ENCODE measurements at places on chromosomes 16 and 17.
A peak's percentile ranks its signal among the peaks of the same experiment; 100 is the strongest.

- no peak for DNase-seq
These were observed 9.5 kb downstream of the RNF213 start for GRCh38 chr17:80270104-80270503.

DNA sequence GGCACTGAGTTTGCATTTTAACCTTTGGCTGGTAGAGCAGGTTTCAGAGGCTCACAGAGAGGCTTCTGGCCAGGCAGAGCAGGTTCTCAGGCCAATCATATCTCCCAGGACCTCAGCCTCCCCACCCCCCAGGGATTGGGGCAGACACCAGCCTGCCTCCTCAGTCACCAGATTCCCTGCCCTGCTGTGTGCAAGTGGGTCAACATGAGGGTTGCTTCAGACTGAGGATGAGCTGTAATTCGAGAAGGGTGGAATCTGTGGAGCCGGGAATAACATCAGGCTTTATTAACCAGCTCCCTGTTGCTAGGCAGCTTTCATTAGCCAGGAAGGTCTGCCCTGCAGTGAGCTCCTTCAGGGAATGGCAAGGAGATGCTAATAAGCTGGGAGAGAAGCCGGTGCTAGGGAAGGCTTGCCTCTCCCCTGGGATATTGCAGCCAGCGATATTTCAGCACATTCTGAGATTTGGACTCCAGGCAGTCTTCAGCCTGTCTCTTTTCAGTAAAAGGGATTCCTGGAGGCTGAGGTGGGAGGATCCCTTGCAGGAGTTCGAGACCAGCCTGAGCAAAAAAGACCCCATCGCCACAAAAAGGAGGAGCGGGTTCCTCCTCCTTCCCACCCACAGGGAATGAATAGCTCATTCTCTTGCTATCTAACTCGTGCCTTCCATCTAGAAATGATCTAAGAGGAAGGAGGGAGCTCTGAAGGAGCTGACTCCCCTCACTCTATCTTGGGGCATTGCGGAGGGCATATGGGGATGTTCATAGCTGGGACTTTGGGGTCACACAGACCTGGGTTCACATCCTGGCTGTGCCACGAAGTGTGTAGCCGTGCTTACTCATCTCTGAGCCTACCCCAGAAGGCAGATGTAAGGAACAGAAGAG is 10.7 kb downstream of the SGSM2 start:
- DNase-seq, result peak; percentile 42

GRCh38 chr17:75869282-75870141 is 8.9 kb downstream of the TRIM47 start:
- peak; percentile 82 for DNase-seq

- DNase-seq, result no peak
These were observed 46.4 kb downstream of the SLC47A1 start for GRCh38 chr17:19579867-19580565.

GRCh38 chr16:76346210-76346609 is 69.0 kb downstream of the CNTNAP4 start:
- DNase-seq, result no peak

GRCh38 chr17:53950858-53951250 is 128.1 kb downstream of the KIF2B start:
- DNase-seq, result peak; percentile 93

- no peak for DNase-seq
These were observed 54.0 kb upstream of the RBFOX1 start for GRCh38 chr16:7278636-7279035.

GRCh38 chr17:13078591-13079385 is 61.0 kb upstream of the ELAC2 start:
- DNase-seq, result no peak

- DNase-seq, result no peak
These were observed 1.7 kb upstream of the KCNJ16 start for GRCh38 chr17:70073310-70073709.

GRCh38 chr17:44759086-44759915 is 513 bp downstream of the ADAM11 start:
- DNase-seq, result no peak

GRCh38 chr17:46810837-46811236 is 7.7 kb downstream of the WNT3 start:
- no peak for DNase-seq

DNA sequence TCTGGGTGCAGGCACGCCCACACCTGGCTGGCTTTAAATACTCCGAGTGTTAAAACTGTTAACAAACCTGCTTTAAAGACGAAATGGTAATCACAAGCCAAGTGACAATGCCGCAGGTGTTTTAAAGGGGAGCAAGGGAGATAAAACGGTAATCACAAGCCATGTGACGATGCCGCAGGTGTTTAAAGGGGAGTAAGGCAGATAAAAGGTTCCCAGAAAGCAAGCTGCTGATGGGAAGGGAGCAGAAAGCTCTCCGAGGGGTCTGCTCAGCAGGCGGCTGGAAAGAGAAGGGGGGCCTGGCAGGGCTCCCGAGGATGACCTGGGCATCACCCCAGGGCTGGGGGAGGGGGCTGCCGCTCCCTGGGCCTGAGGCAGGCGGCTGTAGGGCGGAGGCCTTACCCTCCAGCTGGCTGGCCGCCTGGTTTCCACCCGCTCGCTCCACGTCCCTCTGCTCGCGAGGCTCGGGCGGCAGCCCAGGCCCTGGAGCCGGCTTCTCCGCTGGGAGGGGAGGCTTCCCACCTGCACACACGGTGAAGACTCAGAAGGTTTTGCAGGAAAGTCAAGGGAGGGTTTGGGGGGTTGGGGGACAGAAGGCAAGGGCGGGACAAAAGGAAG is 12.1 kb downstream of the NDUFAF8 start:
- no peak for DNase-seq

GRCh38 chr16:27052007-27052406 is 14.7 kb upstream of the C16orf82 start:
- no peak for DNase-seq

GRCh38 chr17:17028878-17029535 is 13.2 kb upstream of the MPRIP start:
- no peak for DNase-seq

DNA sequence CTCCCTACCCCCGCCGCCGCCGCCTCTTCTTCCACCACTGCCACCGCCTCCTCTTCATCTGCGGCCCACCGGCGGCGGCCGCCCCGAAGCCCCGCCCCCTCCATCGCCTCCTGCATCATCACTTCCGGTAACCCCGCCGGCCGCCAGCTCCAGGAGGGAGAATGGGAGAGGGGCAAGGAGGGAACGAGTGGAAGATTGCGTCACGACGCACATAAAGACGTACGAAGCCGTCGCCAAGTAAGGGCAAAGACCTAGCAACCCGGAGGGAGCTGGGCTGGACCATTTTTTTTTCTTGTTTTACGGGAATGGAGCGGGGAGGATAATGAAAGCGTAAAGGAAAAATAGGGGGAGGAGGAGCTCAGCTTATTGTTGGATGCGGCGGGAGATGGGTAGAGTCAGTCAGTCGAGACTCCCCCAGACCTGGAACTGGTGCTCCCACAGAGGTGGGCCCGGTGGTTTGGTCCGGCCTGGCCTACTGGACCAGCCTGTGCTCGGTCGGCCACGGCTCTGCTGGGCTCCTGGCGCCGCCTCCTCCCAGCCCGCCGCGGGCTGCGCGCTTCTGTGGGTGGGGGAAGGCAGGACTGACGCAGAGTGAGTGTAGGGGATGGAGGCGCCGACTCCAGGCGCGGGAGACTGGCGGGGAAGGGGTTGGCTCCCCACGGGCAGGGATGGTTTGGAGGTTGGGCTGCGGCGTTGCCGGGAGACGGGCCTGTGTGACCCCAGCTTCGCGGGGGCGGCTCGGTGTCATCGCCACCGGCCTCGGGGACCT is at the start of the genes DCUN1D3 and LYRM1:
Gene DCUN1D3 (minus strand): TSS at position 60 of the 769 bp plus-strand sequence. CDS start 37,820 bp downstream, outside the sequence.
Gene LYRM1 (plus strand): TSS at position 473 of the 769 bp plus-strand sequence. CDS start 14,785 bp downstream, outside the sequence.
- peak; percentile 98 for DNase-seq

- no peak for DNase-seq
These were observed 102.8 kb downstream of the FOXL1 start for GRCh38 chr16:86681031-86681756.

DNA sequence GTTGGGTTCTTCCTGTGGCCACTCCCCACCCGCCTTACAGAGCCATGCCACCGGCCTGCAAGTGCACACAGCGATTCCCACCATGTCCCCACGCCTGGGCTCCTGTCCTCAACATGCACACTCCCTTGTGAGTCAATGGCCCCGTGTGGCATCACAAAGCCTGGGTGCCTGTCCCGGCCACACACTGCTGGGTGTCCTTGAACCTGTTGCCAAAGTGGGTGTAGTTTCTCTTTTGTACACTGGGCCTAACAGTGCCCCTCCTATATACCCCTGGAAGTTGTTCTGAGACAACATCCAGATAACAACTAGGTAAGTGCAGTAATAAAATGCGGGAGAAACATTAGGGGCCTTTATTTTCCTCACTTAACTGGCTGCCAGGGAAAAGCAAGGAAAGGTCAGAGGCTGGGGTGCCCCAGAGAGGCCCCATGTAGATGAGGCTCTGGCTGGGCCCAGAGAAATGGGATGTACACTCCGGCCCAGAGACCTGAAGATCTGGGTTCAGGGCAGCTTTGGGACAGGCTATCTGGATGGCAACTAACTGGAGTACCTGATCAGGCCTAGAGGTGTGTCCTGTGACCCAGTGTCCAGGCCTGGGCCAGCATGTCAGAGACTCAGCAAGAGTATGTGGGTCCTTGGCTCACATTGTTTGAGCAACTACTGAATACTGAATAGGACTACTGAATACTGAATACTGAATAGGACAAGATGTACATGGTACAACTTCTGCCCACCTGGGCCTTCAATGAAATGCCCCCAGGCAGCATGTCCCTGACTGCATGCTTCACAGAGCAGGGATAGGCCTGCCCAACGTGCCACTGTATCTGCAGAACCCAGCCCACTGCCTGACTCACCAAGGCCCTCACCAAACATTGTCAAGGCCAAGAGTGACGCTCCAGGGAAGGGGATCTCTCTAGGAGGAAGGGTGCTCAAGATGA is 8.3 kb downstream of the ABCC3 start:
- DNase-seq, result peak; percentile 43

- peak; percentile 46 for DNase-seq
These were observed 70.9 kb downstream of the GNAO1 start for GRCh38 chr16:56262148-56262547.
